HFFc6 (cell line): ENCODE measurements at places on chromosomes 7 and 10.
A peak's percentile ranks its signal among the peaks of the same experiment; 100 is the strongest.

DNA sequence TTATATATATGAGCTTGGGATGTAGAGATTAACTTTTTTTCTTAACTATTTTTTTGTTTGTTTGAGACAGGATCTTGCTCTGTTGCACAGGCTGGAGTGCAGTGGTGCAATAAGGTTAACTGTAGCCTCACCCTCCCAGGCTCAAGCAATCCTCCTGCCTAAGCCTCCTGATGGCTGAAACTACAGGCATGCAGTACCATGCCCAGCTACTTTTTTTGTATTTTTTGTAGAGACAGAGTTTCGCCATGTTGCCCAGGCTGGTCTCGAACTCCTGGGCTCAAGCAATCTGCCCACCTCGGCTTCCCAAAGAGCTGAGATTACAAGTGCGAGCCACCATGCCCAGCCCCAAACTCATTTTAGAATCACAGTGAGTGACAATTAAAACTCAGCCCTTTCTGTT lies 105.2 kb downstream of the CUBN start:
- no peak for DNase-seq

DNA sequence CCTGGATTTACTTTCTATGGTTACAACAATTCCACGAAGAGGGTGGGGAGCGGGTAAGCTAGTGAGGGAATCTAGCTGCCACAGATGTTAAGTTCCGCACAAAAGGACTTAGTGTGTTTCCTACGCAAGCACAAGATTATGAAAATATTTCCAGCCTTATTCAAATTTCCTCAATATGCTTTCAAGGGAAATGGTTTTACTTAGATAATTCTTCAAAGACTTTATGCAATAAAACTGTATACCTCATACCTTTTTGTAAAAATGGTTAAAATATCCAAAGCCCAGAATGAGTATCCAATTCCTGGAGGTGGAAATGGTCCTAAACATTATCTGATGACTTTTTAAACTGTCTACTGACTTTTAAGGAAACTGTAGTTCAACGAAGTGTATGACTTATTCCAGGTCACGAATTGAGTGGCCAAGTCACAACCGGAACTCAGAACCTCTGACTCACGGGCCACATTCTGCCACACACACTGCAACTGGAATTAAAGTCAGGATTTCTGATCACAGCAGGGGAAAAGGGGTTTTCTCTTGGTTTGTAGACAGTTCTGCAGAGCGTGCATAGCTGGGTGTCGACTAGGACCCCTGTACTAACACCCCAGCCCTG lies 20.2 kb upstream of the INSIG1 start:
- peak; percentile 19 for DNase-seq

DNA sequence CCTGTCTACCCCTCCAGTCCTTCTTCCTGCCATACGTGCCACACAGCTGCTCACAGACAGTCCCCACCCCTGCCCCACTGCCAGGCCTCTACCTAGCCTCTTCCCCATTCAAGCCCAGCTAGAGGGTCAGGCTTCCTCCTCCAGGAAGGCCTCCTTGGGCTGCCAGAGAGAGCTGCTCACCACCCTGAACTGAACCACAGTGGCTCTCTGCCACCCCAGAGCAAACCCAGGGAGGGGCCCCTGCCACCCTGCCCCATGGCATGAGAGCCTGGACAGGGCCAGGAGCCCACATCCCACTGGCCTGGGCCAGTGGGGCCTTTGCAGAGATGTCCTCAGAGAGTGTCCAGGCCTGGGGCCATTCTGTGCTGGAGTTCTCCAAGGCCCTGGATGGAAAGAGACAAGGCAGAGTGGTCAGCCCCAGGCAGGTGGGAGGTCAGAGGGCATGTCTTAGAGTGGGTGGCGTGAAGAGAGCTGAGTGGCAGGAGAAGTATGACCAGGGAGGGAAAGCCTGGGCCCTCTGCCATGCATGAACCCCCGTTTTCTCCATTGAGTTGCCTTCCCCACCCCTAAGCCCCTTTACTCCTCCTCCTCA lies 40.4 kb downstream of the TMEM270 start:
- DNase-seq = no peak

DNA sequence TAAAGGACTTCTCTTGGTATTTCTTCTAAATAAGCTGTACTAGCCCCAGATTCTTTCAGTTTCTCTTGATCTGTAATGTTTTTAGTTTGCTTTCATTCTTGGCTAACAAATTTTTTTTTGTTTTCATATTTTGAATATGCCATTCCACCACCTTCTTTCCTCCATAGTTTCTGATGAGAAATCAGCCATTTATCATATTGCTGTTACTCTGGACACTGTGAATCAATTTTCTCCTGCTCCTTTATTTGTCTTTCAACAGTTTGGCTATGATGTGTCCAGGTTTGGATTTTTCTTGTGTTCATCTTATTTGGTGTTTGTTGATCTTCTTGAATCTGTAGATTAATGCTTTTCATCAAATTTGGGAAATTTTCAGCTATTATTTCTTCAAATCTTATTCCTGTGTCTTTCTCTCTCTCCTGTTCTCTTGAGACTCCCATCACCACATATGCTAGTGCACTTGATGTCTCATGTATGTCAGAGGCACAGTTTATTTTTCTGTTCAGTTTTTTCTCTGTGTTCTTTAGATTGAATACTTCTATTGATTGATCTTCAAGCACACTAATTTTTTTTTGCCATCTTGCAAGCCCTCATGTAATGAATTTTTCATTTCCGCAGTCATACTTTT lies 15.0 kb downstream of the ELFN1 start:
- DNase-seq = no peak

DNA sequence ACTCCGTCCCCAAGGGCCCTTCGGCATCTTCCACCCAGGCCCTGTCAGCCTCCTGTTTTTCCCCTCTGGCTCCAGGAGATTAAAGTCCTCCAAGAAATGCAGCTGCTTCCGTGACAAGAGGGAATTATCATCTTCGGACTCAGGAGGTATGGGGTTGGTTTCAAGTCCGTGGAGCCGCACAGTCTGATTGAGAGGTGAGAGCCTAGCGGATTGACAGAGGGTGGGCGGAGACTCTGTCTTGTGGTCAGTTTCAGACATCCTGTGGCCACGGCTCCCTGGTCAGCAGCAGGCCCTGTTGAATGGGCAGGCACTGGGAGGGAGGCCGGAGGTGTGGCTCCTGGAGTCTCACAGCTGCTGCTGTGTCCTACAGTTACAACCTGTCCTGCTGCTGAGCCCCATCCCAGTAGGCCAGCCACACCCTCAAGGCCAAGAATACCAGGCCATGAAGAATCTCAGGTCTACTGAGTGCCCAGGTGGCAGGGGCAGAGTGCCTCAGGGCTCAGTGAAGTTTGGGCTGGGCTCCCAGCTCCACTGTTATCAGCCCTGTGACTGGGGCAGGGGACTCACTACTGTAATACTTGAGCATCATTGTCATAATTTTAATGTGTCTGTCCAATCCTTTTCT lies 49.3 kb upstream of the ZNF716 start:
- no peak for DNase-seq

GRCh38 chr7:5704534-5704922 lies 76.9 kb downstream of the RNF216 start:
- DNase-seq = peak; percentile 74

DNA sequence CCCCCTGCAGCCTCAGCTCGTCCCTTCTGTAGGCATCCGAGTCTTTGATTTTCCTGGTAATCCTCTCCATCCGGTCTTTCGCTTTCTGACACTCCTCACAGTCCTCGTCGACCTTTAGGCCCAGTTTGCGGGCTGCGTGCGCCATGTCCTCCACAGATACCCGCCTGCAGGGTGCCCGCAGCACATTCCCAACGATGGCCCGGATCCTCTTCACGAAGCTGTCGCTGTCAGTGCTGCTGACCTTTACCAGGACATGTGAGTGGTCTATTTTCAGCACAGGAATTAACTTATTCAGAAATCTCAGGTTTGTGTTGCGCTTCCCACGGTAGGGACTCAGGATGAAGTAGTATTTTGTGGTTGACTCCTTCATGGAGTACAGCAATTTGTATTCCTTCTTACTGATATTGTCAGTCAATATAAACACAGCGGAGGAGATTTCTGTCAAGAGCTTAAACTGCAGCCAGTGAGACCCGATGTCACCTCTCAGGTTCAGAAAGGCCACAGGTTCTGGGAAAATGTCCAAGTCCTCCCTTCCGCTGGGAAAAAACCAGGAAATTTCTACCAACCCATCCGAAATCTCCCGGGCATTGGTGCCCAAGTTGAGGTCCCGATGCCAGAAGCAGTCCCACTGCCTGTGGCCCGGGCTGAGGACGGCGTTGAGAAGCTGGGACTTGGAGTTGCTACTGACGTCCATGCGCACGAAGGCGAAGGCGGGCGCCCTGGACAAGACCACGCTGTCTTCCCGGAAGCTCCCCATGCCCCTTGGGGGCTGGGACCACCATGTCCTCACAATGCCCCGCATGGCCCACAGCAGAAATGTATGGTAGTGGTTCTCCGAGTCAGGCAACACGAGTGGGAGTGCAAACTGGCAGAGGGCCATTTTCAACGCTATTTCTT lies 8.9 kb upstream of the MRPS24 start:
- no peak for DNase-seq

GRCh38 chr7:2105280-2105679 lies 127.5 kb downstream of the MAD1L1 start:
- no peak for DNase-seq

GRCh38 chr10:124084708-124085107 lies 8.7 kb downstream of the CHST15 start:
- no peak for DNase-seq

- no peak for DNase-seq
Observed at GRCh38 chr10:583433-583832, 106.0 kb downstream of the DIP2C start.

DNA sequence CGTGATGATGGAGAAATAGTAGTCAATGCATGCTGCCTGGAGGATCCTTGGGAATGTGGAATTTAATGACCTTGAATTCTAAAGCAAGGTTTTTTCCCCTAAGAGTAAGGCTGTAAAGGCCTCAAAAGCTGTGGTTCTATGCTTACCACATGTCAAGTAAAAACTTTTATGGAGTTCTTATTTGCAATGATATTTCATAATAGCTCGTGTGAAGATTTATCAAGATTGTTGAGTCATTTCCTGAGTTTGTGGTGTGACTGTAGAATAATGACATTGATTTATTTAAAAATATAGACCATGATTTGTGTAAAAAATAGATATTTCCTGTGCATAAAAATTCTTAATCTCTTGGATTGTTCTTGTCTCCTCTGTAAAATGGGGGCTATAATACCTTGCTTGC lies 67.5 kb upstream of the SORCS1 start:
- DNase-seq = no peak

DNA sequence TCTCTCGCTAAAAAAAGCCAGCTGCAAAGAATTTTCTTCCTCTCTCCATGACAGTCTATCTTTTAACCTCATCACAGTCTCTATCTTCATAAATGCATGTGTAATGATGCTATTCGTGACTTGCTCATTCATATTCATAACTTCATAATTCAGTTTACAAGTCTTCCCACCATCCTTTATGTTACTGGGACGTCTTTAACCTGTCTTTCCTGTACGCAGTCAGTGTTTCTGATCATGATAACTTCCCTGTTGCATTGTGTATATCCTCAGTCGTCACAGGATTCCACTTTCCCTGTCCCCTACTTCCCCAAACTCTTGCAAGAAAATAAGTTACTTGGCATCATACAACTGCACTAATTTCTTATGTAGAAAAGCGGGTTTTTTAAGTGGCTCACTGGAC lies 165.6 kb upstream of the ASAH2 start:
- DNase-seq = no peak

GRCh38 chr10:63267414-63268148 lies 134.5 kb downstream of the NRBF2 start:
- DNase-seq = peak; percentile 71

DNA sequence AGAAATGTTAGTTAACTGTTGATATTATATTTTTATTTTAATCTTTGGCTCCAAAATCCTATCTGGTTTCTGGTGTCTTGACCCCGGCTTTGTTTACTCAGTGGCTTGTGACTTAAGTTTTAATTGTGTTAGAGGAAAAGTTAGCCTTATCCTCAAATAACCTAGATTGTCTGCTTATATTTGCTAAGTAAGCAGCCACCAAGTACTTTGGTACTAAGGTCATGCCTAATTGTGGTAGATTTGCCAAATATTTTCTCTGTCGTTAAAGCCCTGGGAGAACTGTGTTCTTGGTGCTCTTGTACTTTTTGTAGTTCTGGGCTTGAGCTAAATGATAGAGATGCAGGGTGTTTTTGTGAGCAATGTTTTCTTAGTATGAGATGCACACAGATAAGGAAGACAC lies 34.8 kb downstream of the GPR158 start:
- no peak for DNase-seq

- no peak for DNase-seq
Observed at GRCh38 chr10:127678091-127678490, 58.9 kb upstream of the FOXI2 start.
